Ascending aorta (tissue), 2 donors: ENCODE measurements at places on chromosomes 16 and 17.
A peak's percentile ranks its signal among the peaks of the same experiment; 100 is the strongest.

GRCh38 chr16:61413021-61413420 lies 623.2 kb downstream of the CDH8 start:
- no peak for DNase-seq
- H3K4me1 ChIP-seq, result no peaks in the 10 kb centered on the region

- H3K27ac ChIP-seq, result peak overlapping the region; percentile 29
- peaks cover 95% of the 10 kb centered on the region for H3K36me3 ChIP-seq
- H3K27me3 ChIP-seq, result no peaks in the 10 kb centered on the region
- H3K4me1 ChIP-seq, result no peaks in the 10 kb centered on the region
- DNase-seq, result no peak
Observed at GRCh38 chr17:8494506-8495111, 58.9 kb downstream of the NDEL1 start.

GRCh38 chr16:70468776-70469525 lies 14.6 kb downstream of the FCSK start:
- no peak for DNase-seq
- no peaks in the 10 kb centered on the region for H3K4me1 ChIP-seq
- no peaks in the 10 kb centered on the region for H3K27me3 ChIP-seq

DNA sequence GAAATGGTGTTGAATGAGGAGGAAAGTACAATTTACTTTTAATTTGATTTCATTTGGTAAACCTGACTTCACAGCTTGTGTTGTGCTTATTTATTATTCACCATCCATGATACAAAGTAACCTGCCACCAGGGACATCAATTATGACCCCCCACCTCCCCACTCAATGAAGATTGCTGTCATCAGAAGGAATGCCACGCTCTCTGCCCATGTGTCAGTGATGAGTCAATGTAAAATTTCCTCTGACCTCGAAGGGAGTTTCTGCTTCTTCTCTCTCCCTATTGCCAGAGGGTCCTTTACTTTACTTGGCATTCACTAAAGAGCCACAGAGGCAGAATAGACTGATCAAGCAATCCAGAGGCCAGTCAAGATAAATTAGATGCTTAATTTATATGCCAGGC lies 759.7 kb downstream of the CDH11 start:
- no peak for DNase-seq
- H3K27ac ChIP-seq, result no peak overlapping the region
- H3K27me3 ChIP-seq, result no peaks in the 10 kb centered on the region
- H3K4me1 ChIP-seq, result no peaks in the 10 kb centered on the region
- no peaks in the 10 kb centered on the region for H3K36me3 ChIP-seq

GRCh38 chr17:76781056-76781982 lies 43.4 kb downstream of the MFSD11 start:
- no peak for DNase-seq
- H3K4me1 ChIP-seq, result no peaks in the 10 kb centered on the region
- H3K27me3 ChIP-seq, result no peaks in the 10 kb centered on the region
- H3K4me3 ChIP-seq, result no peak overlapping the region

GRCh38 chr17:28878981-28879380 lies 18.6 kb downstream of the FLOT2 start:
- H3K4me1 ChIP-seq, result no peaks in the 10 kb centered on the region
- H3K27ac ChIP-seq, result no peak overlapping the region
- no peaks in the 10 kb centered on the region for H3K27me3 ChIP-seq
- DNase-seq, result no peak

GRCh38 chr17:29664743-29665480 lies 42.2 kb upstream of the CORO6 start:
- H3K4me3 ChIP-seq, result no peak overlapping the region

DNA sequence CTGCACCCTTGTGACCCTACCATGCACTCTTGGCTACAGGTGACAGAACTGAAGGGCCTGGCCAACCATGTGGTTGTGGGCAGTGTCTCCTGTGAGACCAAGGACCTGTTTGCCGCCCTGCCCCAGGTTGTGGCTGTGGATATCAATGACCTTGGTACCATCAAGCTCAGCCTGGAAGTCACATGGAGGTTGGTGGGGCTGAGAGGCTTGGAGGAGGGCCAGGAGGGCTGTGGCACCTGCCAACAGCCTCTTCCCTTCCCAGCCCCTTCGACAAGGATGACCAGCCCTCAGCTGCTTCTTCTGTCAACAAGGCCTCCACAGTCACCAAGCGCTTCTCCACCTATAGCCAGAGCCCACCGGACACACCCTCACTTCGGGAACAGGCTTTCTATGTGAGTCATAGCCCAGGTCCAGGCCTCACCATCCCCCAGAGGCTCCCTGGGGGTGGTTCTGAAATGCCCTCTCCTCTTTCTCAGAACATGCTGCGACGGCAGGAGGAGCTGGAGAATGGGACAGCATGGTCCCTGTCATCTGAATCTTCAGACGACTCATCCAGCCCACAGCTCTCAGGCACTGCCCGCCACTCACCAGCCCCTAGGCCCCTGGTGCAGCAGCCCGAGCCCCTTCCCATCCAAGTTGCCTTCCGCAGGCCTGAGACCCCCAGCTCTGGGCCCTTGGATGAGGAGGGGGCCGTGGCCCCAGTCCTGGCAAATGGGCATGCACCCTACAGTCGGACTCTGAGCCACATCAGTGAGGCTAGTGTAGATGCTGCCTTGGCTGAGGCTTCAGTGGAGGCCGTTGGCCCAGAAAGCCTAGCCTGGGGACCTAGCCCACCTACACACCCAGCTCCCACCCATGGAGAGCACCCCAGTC lies 13.0 kb downstream of the RIPOR1 start:
- no peak overlapping the region for H3K4me3 ChIP-seq
- peaks cover 68% of the 10 kb centered on the region for H3K36me3 ChIP-seq
- no peaks in the 10 kb centered on the region for H3K27me3 ChIP-seq
- H3K27ac ChIP-seq, result no peak overlapping the region
- peaks cover 19% of the 10 kb centered on the region for H3K4me1 ChIP-seq

- no peaks in the 10 kb centered on the region for H3K4me1 ChIP-seq
- no peak overlapping the region for H3K27ac ChIP-seq
- no peak for DNase-seq
- no peaks in the 10 kb centered on the region for H3K27me3 ChIP-seq
- H3K36me3 ChIP-seq, result no peaks in the 10 kb centered on the region
Observed at GRCh38 chr17:14840616-14841231, 424.4 kb downstream of the PMP22 start.

- H3K4me3 ChIP-seq, result no peak overlapping the region
- H3K27ac ChIP-seq, result no peak overlapping the region
- no peak for DNase-seq
- no peaks in the 10 kb centered on the region for H3K27me3 ChIP-seq
- no peaks in the 10 kb centered on the region for H3K36me3 ChIP-seq
- no peaks in the 10 kb centered on the region for H3K4me1 ChIP-seq
Observed at GRCh38 chr17:40722241-40722640, 18.7 kb upstream of the KRT24 start.

DNA sequence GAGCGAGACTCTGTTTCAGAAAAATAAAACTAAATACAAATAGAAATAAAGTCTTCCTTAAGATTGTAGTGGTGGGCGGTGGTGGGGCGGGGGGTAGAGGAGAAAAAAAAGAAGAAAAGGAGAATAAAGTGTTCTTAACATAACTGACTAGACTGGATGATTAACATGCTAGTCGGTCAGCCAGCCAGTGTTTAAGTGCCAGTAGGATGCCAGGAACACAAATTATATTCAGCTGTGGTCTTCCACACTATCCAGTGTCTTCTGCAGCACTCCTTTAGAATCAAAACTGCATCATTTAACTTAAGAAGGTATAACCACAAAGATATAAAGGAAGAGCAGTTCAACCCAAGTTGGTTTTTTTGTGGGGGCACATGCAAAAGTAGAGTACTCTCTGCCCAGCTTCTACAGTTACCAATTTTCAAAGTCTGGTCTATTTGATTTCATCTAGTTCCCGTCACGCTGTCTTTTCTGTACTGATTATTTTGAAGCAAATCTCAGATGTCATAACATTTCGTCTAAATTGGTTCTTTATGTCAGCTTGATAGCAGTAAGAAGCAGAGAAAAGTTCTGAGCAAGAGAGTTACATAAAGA lies 15.8 kb downstream of the HEATR3 start:
- no peak overlapping the region for H3K4me3 ChIP-seq
- H3K27ac ChIP-seq, result no peak overlapping the region
- H3K27me3 ChIP-seq, result no peaks in the 10 kb centered on the region
- DNase-seq, result no peak

DNA sequence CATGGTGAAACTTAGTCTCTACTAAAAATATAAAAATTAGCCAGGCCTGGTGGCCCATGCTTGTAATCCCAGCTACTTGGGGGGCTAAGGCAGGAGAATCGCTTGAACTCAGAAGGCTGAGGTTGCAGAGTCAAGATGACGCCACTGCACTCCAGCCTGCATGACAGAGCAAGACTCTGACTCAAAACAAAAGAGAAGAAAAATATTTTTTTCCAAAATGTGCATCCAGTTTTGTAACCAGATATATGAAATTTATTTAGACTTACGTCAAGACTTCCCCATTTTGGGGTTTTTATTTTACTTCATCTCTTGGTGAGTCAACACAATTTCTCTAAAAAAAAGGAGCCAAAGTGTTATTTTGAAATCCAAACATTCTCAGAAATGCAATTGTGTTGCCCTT lies 5.5 kb upstream of the TM4SF5 start:
- no peak for DNase-seq
- H3K27me3 ChIP-seq, result no peaks in the 10 kb centered on the region
- H3K27ac ChIP-seq, result no peak overlapping the region
- no peaks in the 10 kb centered on the region for H3K4me1 ChIP-seq

DNA sequence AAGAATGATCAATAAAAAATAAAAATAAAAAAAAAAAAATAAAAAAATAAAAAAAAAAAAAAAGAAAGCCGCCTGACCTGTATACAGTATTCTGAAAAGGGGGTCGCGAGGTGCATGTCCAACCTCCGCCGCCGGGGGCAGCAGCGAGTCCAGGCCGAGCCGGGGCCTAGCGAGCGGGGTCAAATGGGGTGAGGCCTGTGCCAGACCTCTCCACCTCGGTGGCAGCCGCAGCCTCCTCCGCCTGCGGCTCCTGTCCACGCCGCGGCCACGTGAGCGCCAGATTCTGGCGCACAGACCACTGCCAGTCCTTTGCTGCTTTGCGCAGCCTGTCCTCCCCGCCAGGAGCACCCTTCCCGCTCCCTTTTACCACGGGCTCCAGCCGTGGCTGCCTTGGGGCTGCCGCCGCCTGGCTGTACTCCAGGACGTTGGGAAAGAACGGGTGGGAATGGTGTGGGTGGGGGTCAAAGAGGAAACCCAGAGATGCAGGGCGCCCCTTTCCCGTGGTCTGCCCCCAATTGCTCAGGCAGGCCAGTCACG lies 2.4 kb upstream of the BCKDK start:
- peaks cover 17% of the 10 kb centered on the region for H3K4me1 ChIP-seq
- H3K27me3 ChIP-seq, result no peaks in the 10 kb centered on the region
- H3K27ac ChIP-seq, result peak overlapping the region; percentile 59
- peaks cover 12% of the 10 kb centered on the region for H3K36me3 ChIP-seq
- peak; percentile 93 for DNase-seq

DNA sequence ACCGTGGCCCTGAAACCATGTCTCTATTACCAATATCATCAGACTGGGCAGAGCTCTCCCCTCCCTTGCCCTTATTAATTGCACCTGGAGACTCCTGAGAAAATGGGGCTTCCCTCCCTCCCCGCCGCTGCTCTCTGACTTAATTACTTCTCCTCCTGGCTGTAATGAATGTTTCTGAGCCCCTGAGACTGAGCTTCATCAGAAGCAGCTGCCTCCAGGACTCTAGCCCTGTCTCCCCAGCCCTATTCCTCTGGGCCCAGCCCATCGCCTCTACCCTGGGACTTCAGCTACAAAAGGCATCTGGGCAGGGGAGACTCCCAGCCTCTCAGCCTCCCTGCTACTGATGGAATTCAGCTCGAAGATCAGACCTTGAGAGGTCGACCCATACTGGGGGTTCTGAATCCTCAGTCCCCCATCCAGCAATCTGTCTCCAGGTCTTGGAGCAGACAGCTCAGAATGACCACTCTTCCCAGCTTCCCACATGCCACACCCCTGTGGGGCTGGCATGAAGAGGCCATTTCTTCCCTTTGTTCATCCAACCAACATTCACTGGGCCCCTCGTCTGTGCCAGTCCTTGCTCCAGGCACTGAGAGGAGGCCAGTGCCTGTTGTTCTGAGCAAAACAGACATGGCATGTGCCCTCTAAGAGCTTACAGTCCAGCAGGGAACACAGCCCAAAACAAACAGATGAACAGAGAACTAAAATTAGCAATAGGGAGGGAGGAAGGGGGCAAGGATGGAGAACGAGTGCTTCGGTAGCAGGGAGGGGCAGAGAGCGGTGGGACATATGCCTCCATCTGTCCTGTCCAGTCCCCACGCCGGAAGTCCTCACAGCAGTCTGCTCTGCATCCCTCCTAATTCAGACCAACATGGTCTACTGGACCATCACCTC lies 17.0 kb upstream of the NAGS start:
- no peak for DNase-seq
- H3K27ac ChIP-seq, result no peak overlapping the region
- H3K27me3 ChIP-seq, result peaks cover 14% of the 10 kb centered on the region
- no peak overlapping the region for H3K4me3 ChIP-seq
- peaks cover 6% of the 10 kb centered on the region for H3K4me1 ChIP-seq
- H3K36me3 ChIP-seq, result no peaks in the 10 kb centered on the region

- no peak overlapping the region for H3K4me3 ChIP-seq
- no peak for DNase-seq
- H3K36me3 ChIP-seq, result no peaks in the 10 kb centered on the region
- no peak overlapping the region for H3K27ac ChIP-seq
Observed at GRCh38 chr16:23826528-23827045, 9.2 kb upstream of the PRKCB start.

DNA sequence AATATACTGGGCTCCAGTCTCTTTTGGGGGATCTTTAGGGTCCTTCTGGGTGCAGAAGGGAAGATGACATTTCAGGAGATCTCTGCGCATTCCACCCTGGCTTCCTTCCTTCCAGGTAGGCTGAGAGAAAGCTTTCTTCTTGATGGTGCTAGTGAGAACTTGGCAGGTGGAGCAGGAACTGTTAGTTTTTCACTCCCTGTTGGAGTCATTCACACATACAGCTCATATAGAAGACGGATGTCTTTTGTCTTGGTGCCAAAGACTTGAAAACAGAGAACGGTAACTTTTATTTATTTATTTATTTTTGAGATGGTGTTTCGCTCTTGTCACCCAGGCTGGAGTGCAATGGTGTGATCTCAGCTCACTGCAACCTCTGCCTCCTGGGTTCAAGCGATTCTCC lies 43.9 kb downstream of the PITPNC1 start:
- DNase-seq, result no peak
- no peak overlapping the region for H3K27ac ChIP-seq
- H3K4me1 ChIP-seq, result no peaks in the 10 kb centered on the region
- no peaks in the 10 kb centered on the region for H3K27me3 ChIP-seq
- H3K4me3 ChIP-seq, result no peak overlapping the region

DNA sequence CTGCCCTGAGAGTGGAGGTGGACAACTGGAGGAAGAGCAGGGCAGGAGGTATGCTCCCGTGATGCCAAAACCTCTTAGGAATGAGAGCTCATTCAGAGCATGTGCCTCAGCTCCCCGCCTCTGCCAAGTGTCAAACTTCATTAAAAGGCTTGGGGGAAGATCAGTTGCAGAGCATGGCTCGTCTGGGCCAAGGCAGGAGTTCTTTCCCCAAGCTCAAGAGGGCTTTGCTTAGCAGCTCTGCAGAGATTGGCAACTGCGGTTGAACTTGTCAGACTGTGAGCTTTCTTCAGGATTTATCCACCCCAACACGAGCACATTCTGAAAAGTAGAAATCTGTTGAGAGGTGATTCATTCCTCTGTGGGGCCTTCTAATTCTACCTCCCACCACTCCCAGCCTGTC lies 248.1 kb downstream of the HS3ST3A1 start:
- no peaks in the 10 kb centered on the region for H3K36me3 ChIP-seq
- H3K4me3 ChIP-seq, result no peak overlapping the region
- no peaks in the 10 kb centered on the region for H3K27me3 ChIP-seq
- H3K4me1 ChIP-seq, result no peaks in the 10 kb centered on the region
